ENCODE measurements at places on chromosomes 11 and 22.
A peak's percentile ranks its signal among the peaks of the same experiment; 100 is the strongest.

- no peak for DNase-seq
Measured at GRCh38 chr11:41053894-41054293, 405.6 kb downstream of the LRRC4C start.

GRCh38 chr22:41998361-41999261, at the start of gene WBP2NL:
TSS of gene WBP2NL (plus strand) at chr22:41998788. CDS start at chr22:41998819, 31 bp downstream.
- DNase-seq, result peak; percentile 76

DNA sequence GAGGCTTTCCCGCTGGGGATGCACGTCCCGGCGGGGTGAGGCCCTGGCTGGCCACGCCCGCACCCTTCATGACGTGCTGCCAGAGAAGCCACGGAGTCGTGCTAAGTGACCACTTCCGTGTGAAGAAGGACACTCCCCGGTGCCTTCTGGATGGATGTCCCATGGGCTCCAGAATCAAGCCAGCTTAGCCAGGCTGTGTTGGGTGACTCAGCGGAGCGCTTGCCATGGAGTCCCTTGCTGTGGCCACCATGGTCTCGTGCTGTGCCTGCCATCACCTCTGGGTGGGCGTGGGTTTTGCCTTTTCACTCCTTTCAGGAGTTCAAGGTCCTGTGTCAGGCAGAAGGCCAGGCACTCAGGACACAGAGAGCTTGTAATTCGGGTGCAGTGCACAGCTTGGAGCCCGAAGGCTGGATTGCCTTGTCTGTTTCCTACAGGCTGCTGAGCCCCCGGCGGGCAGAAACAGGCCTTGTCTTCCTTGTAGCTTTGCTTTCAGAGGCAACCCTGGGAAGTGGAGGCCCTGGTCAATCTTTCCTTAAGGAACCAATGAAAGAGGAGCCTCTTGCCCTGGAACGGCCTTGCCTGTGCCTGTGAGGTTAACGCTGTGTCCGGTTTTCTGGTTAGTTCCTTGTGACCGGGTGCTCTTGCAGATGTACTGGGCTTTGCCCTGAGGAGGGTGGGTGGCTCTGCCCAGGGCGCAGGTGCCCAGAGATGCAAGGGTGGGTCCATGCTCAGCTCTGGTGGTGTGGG, 268.6 kb downstream of the TBC1D22A start:
- DNase-seq, result peak; percentile 40

DNA sequence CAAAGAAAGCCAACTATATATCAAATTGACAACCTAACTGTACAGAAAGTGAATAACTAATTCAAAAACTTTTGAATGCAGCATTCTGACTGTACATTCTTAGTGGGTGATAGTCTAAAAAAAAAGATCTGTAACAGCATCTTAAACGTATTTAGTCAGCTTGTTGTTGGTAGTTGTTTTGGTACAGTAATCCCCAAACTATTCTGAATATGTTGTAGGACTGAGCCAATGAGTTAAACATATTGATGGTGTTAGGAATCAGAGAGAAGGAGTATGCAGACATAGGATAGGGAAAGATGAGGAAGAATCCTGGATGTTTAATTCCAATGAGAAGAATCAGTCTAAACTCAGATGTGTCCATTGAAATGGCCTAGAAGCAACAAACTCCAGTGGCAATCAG, 41.9 kb upstream of the KIRREL3 start:
- DNase-seq, result peak; percentile 68

DNA sequence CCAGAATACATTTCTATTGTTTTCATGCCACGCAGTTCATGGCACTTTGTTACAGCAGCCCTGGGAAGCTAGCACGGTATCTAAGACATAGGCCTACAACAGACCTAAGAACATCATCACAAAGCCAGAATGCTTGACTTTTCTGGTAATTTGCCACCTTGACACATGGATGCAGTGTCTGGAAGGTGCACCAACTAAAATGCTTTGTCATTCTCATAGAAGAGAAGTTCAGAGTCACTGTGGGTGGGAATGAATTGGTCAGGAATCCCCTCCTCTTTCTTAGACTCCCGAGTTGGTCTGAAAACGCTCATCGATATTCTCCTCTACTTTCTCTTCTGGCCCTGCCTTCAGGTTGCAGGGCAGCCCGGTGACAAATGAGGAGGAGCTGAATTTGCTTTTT, 121.5 kb downstream of the COMMD9 start:
- no peak for DNase-seq

DNA sequence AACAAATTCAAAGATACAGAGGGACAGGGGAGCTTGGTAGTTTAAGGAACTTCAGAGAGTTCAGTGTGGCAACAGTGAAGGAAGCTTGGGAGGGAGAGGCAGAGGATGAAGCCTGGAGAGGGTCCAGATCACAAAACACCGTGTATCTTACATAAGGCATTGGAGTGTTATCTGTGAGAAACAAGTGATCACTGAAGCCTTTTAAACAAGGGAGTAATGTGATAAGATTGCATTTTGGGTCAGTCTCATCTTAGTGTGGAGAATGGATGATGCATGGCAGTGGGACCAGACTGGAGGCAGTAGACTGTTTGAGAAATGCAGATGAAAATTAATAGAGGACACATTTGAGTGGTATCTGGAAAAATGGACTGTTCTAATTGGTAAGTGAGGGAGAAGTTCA, 79.4 kb downstream of the EXT2 start:
- no peak for DNase-seq

- DNase-seq, result peak; percentile 95
Measured at GRCh38 chr22:35446365-35446764, 46.4 kb downstream of the MCM5 start.

DNA sequence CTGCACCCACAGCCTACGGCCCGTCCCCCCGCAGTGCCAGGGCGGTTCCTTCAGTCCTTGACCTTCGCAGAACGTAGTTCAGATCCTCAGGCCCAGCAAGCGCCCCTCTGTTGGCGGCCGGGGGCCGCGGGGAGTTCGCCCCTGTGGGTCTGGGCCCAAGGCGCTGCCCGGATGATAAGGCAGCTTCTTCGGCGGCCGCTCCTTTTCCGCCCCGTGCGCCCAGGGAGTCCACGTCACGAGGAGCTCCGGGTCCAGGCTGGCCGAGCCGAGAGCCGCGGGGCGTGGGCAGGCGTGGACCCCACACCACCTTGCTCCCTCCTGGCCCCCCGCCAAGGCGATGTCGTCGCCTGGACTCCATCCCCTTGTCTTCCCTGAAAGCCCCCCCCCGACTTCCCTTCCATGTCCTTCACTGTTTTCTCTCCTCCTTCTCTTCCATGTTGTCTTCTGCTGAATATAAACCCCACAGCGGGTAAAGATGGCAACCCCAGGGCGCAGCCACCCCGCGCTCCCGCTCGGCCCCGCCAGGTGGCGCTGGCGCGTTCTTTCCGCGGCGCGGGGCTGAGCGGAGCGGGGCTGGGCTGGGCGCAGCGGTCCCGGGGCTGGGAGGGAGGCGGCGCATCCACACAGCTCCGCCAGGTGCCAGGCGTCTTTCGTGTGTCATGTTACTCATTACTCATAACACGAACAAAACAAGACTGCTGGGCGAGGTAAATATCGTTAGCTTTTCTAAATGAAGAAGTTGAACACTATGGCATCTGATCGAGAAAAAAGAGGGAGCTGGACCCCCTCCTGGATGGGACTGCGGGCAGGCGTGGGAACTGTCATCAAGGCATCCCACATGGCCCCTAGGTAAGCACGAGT, 321.0 kb downstream of the NTM start:
- DNase-seq, result peak; percentile 27

- DNase-seq, result no peak
Measured at GRCh38 chr11:28659716-28660348, 551.6 kb downstream of the METTL15 start.

GRCh38 chr22:38570779-38571364, 889 bp upstream of the DMC1 start:
- peak; percentile 44 for DNase-seq

DNA sequence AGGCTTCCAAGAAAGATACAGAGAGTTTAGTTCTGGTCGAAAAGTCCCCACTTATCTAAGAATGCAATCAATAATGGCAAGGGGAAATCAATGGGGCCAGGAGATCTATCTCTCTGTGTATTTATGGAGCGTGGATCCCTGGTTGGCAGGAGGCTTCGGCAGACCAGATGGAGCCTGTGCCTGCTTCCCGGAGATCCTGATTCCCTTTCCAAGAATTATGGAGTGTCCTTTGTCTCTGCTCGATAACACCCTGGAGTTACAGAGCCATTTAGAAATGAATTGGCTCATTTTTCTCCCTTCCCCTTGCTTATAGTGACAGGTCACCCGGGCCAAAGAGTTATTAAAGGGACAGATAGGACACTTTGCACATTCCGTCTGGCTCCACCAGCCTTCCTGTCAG, 92.4 kb downstream of the ISX start:
- DNase-seq, result no peak

DNA sequence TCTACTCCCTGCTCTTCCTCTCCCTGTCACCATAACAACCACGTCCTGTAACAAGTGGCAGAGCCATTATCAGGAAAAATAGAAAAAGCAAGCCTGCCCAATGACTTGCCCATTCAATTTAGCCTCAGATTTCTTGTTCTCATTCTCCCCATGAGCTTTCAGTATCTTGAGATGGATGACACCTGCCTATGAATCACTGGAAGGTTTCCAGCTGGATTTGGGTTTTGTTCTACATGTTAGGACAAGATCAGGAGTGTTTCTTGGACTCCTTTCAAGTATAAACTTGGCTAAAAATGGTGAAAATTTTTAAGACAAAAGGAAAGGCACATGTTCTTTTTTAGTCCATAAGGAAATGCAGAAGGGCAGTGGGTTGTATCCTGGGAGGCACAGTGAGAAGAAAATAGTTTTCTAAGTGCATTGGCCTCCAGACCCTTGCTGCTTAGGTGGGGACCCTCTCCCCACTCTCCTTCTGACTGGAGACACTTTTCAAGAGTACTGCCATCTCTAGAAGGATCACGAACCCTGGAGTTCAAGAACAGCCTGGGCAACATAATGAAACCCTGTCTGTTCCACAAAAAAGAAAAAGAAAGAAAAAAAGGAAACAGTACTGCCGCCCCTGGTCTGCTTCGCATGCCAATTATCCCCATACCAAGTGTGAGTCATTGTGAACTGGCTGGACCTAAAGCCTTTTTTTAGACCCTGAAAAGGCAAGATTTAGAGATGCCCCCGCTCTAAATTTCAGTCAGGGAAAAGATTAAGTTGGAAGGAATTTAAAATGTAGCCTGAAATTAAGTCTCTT, 51.0 kb downstream of the MTNR1B start:
- peak; percentile 63 for DNase-seq

DNA sequence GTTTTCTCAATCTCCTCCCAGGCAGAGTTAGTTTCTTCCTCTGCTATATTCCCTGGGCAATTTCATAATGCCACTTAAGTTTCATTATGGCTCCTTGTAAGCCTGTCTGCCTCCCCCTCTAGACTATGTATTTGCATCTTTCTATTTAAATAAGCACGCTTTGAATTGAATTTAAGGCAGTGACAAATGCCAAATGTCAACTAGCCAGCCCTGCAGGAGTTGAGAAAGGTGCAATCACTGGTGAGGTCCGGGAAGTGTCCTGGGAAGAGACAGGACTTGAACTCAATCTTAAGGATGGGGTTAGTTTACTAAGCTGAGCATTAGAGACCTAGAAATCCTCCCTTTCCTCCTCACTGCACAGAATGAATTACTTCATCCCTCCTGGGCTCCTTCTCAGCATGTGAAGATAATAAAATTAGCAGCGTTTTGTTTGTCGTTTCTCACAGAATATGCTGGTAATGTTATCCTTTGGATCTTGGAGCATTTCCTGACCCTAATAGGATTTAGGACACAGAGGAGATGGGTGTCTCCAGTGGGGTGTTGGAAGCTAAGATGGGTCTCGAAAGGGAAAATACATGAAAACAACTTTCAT, 1.6 kb downstream of the TCP11L1 start:
- no peak for DNase-seq

GRCh38 chr11:134665571-134666270, 253.7 kb upstream of the B3GAT1 start:
- no peak for DNase-seq

GRCh38 chr11:130782361-130783222, 133.7 kb downstream of the SNX19 start:
- peak; percentile 76 for DNase-seq

- DNase-seq, result peak; percentile 18
Measured at GRCh38 chr11:44136176-44136945, 40.9 kb downstream of the EXT2 start.

GRCh38 chr11:119370486-119371046, 10.9 kb downstream of the USP2 start:
- DNase-seq, result no peak

- DNase-seq, result peak; percentile 60
Measured at GRCh38 chr11:6443269-6444003, 2.6 kb upstream of the HPX start.

GRCh38 chr11:69799582-69799981, 19.6 kb downstream of the FGF3 start:
- DNase-seq, result peak; percentile 45

DNA sequence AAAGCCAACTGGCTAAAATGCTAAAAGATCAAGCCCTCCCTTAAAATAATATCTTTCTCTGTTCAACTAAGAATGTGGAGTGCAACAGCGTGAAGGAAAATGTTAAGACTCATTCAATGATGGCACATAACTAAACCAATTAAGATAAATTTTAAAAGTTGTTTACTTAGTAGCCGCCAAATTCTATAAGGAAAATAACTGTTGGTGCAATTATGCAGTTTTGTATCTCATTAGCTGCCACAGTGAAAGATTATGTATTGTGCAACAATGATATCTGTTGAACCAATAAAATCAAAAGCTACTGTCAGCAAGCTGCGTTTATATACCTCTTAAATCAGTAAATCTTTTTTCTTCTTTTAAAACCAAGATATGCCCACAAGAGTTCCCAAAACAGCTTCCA, 55.5 kb downstream of the SIK3 start:
- no peak for DNase-seq

GRCh38 chr11:87437133-87437843, 399.6 kb downstream of the TMEM135 start:
- DNase-seq, result no peak

DNA sequence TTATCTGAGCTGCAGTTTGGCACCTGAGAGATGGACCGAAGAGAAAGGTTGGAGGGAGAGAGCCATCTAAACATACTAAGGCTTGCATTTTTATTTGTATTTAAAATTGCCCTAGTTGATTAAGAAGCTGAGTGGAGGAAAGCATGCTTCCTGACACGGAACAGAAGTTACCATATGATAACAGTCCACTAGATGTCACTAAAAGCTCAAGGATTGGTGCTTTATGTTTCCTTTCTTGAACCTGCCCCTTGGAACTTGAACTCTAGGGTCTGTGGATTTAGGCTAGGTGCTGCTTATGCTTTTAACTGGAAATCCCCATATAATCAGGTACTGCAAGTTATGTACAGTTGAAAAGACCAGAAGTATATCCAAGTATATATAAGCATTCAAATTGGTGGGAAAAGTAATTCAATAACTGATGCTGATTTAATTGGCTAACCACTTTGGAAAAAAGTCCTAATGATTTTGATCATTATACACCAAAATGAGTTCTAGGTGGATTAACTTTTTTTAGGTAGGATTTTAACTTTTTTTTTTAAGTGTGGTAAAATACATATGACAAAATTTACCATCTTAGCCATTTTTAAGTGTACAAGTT, 9.5 kb downstream of the RBMXL2 start:
- DNase-seq, result peak; percentile 52

GRCh38 chr22:49922926-49923325, 4.5 kb downstream of the CRELD2 start:
- no peak for DNase-seq
